Mesendoderm (in vitro differentiated cells): ENCODE measurements at places on chromosomes 4 and X.

DNA sequence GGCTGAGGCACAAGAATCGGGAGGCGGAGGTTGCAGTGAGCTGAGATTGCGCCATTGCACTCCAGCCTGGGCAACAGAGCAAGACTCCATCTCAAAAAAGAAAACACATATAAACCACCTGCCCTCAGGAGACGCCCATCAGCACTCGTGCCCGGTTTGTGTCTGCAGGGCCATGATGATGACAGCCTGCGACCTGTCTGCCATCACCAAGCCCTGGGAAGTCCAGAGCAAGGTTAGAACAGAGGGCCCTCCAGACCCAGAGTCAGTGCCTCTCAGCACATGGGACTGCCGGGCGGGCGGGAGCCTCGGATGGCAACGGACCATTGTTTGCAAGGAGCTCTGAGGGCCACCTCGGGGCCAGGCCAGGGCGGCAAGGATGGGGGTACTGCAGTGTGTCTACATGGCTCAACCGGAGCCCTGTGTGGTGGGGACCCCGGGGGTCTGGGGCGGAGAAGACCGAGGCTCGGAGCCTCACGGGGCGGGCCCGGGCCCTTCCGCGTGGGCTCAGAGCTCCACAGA is 9.3 kb downstream of the ATP5ME start:
- DNase-seq, result no peak

- no peak for DNase-seq
These were observed 73.8 kb upstream of the DCLK2 start for GRCh38 chr4:150004481-150004880.

GRCh38 chr4:143273160-143273917 is 63.3 kb upstream of the GAB1 start:
- no peak for DNase-seq

DNA sequence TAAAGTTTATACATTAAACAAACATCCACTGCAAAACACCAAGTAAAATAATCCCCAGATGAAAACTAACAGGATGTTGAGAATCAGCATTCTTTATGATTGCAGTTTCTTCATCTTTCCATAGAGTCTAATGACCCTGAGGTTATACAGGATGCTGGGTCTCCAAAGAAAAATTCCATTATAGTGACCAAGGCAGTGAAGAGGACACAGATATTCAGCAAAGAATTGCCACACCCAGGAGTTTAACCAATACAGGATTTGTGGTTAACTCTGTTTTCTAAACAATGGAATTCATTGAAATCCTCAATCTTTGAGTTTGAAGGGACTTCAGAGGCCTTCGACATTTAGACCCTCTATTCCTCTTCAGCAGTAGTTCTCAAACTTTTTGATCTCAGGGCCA is 76.2 kb upstream of the ESX1 start:
- no peak for DNase-seq

DNA sequence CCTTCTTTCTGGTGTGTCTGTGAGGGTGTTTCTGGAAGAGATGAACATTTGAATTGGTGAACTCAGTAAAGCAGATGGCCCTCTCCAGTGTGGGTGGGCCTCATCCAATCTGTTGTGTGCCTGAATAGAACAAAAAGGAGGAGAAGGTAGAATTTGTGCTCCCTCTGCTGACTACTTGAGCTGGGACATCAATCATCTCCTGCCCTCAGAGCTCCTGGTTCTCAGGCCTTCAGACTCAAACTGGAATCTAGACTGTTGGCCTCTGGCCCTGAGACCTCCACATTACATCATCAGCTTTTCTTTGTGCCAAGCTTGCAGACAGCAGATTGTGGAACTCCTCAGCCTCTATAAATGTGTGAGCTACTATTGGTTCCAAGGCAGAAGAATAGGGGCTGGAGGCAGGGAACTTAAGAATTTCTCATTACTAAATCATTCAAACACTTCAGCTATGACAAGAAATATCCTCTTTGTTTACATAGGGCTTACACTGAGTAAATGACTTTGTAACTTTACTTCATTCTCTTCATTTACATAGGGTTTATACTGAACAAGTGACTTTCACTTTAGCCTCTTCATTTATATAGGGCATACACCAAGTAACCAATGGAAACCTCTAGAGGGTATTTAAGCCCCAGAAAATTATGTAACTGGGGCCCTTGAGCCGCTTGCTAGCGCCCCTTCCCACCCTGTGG is 86.9 kb upstream of the NWD2 start:
- peak; percentile 46 for DNase-seq

DNA sequence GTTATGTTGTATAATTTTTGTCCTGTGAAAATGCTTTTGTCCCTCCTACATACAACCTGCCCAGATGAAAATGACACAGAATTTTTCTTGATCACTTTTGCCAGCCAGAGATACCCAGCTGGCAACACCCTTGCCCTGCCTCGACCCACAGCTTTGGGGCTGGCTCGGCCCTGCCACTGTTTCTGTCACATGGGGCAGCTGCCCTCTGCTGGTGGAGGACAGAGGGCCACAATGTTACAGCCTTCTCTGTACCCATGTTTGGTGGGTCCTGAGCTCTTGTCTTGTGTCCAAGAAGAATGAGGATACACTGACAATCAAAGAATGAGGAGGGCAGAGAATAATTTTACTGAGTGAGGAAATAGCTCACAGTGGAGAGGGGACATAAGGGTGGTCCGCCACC is 31.1 kb downstream of the BMP15 start:
- peak; percentile 19 for DNase-seq

GRCh38 chr4:184769141-184769765 is 35.4 kb upstream of the CENPU start:
- no peak for DNase-seq

DNA sequence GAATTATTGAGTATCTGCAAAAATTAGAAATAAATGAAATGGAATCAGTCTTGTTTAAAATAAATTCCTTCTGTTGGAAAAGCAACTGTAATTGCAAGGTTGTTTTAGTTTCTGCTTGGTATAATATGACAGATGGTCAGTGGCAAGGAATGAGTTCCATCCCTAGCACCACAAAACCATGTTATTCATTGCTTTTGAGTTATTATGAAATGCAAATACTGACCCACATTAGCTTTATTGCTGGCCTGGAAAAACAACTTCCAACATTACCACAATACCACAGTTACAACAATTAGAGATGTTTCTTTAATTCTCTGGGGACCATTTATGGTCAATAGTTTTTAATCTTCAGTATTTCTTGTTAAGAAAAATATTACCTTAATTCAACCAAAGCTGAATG is 194.4 kb downstream of the TMA16 start:
- DNase-seq, result no peak

DNA sequence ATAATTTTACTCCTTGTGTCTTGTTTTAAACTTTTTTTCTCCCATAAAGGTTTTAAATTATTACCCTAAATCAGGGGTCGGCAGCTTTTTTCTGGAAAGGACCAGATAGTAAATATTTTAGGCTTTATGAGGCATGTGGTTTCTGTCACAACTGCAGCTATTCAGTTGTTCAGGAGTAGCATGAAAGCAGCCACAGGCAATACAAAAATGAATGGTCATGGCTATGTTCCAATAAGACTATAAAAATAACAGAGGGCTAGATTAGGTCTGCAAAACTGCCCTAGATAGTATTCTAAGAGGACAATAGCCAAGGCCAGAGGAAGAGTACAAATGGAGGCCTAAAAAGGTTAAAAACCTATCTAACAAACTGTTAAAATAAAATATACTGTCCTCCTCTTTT is 24.6 kb downstream of the HERC5 start:
- DNase-seq, result no peak

DNA sequence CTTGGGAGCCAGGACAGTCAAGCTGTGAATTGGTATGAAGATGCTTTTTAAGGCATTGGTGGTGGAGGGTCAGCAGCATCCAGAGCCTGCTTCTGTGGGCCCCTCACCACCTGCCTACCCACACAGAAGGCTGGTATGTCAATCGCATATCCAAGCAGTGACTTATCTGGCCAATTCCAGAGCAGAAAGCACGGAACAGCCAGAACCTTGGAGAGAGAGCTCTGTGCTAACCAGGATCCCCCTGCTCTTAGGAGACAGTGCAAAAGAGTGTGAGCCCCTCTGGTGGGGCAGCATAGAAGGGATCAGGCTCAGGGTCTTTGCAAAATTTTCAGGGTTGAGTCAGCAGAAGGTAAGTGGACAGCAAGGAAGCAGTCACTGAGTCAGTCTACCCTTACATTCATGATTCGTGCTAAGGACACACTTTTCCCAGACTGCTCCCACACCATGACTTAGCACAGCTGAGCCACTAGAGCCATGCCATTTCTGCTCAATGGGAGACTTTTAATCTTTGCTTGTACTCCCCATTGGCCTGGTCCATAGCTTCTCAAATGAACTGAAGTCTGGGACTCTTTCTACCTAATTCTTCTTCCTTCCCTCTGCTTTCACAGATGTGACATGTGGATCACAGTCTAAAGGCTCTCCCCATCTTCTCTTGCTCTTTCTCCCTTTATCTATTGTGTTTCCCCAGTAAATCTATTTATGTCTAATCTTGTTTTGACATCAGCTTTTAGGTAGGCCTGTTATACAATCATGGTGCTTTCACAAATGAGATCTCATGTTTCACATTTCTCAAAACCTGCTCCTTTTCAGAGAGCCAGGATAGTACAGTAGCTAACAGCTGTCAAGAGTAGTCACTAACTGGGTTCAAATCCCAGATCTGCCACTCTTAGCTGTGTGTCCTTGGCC is 20.0 kb downstream of the MORF4L2 start:
- DNase-seq, result no peak

GRCh38 chr4:39834269-39834668 is 136.3 kb downstream of the UBE2K start:
- no peak for DNase-seq

DNA sequence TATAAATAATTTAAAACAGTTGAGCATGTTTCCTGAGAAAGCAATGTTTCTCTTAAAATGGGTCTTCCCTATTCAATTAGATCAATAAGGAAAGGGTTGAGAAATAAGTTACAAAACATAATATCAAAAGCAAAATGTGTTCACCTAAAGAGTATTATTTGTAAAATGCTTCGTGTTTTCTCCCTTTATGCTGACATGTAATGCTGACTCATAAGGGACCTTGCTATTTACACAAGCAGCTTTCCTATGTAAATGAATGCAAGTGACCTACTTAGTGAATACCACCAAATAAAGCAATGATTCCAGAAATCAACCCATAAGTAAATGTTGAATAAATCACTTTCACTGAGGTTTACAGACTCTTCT is 91.5 kb downstream of the ELOVL6 start:
- peak; percentile 71 for DNase-seq

DNA sequence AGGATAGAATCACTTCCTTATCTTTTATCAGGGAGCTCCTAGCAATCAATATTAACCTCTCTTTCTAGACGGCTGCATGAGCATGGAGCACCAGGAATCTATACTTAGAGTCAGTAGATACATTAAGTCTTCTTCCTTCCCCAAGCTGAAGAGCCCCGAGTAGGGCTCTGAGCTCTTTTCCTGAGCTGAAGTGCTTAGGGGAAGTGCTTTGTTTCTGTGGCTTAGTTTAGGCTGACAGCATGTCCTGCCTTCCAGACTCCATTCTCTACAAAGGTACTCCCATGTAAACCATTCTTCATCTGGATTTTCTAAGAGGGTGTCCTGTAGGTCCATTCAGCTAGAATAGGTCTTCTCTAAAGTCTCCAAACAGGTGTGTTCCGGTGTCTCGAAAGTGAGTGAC is 127.5 kb upstream of the AFF2 start:
- DNase-seq, result no peak

DNA sequence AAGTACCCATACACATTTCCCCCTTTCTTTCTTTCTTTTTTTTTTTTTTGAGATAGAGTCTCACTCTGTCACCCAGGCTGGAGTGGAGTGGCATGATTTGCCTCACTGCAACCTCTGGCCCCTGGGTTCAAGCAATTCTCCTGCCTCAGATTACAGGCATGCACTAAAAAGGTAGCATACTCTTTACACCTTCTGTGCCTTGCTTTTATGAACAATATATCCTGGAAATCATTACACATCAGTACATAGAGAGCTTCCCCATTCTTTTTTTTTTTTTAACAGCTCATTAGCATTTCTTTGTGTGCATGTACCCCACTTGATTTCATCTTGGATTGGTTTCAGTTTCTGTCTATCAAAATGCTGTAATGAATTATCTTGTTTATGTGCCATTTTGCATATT is 18.6 kb upstream of the HSD17B10 start:
- no peak for DNase-seq

DNA sequence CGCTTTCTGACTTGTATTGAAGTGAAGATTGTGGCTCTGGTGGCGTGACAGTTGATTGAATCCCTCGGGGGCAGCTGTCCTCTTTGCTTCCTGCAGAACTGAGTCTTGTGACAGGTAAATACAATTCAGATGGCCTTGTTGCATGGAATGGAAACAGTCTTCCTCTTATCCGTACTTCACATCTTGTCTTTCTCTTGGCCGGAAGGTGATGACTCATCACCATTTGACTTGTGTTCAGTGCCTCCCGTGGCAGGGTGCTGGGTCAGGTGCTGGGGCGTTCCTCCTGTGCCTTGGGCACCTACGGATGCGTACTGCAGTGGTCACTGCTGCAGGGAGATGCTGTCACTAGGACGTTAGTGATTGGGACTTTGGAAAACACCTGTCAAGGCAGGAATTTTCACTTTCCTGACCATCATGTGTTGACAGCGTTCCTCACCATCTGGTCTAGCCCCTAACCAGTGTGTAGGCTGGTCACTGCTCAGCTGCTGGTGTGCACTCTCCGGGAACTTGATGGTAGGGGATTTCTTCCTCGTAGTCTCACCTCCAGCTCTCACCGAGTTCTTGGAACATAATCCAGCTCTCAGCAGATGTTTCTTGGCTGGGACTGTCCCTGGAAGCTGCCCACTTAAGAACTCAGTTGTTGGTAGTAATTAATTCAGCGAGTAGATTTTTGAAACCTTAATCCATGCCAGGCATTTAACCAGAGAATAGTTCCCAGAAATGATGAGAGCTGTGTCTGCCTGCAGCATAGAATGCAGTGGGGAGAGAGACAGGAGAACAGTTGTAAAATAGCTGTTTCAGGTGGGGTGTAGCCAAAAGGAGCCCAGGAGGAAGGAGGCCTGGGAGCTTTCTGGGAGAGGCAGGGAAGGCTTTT is 7.2 kb downstream of the TBC1D14 start:
- DNase-seq, result peak; percentile 61

DNA sequence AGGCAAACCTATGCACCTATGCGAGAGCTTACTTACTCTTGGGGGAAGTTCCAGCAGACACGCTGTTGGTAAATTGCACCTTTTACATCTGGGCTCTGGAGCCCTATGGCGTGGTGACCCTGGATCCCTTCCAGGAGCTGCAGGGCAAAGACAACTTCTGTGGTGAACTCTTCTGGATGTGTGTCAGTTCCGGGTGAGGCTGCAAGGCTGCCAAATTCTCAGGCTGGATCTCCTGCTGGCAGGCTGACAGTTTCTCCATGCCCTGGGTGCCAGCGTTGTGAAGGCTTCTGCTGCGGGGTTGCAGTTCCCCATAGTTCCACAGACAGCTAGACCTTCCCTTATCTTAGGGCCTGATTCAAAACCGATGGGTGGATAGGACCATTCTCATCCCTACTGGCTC is 37.9 kb downstream of the RAP2C start:
- DNase-seq, result no peak

DNA sequence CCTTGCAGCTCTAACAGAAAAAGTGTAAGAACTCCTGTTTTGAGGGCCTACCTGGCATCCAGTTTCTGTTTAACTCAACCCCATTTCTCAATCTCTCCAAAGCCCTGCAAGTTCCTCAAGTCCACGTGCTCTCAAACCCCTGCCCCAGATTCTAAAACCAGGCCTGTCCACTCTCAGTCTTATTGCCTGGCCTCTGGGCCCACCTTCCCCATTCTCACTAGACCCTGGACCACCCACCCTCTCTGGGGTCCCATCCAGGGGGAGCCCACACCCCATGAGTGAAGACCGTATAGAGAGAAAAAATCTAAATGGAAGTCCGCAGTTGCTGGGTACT is 58.3 kb downstream of the TLR10 start:
- no peak for DNase-seq

GRCh38 chr4:92599044-92599443 is 295.3 kb downstream of the GRID2 start:
- DNase-seq, result no peak
